ENCODE measurements at places on chromosomes 12 and 14. TPM values are rescaled to one million over a fixed set of nuclear protein-coding genes. Genes with fewer than 3 reads are reported as not detected.

Gene C12orf54
- total RNA-seq, result not detected

Gene PTHLH
- total RNA-seq, result 0.28 TPM

Gene RTN1
- total RNA-seq, result 3.7 TPM

Gene CYP46A1
- total RNA-seq, result 0.04 TPM

Gene CPSF6
- 38.0 TPM for total RNA-seq

Gene WNT1
- total RNA-seq, result not detected

Gene LYZ
- total RNA-seq, result not detected

Measured in H7 (cell line).